ENCODE measurements at places on chromosomes 3 and 15.

DNA sequence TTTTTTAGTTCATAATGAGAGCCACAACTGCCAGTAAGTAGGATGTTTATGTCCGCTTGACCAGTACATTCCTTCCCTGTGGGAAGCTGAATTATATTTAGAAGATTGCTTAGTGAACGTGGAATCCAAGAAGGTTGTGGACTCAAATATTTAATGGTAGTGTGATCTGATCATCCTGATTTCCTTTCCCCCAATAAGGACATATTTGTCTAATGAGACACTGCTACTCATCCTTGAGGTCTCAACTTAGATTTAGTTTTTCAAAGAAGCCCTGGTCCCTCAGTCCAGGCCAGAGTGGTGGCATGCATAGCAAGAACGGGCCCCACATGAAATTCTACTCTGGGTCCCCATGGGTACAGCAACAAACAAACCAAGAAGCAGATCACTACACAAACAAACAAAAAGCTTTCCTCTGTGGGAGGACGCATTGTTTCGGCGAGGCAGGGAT is 60.8 kb downstream of the USP13 start:
- no peak for DNase-seq

DNA sequence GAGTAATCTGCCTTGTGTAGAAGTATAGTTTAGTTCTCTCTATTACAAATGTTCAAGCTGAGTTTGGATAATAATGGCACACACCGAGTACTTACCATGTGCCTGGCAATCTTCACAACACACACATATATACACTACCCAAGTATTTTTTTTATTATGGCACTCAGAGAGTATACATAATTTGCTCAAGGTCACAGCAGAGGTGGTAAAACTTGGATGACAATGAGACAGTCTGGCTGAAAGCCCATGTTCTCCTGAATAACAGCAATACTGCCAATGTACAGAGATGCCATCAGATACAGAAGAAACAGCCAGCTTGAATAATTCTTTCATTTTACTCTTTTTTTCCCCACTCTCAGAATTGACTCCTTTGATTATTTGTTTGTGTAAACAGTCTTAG is 460.0 kb downstream of the CNTN6 start:
- no peak for DNase-seq

- no peak for DNase-seq
Measured at GRCh38 chr15:99571299-99571698, 5.5 kb downstream of the MEF2A start.

DNA sequence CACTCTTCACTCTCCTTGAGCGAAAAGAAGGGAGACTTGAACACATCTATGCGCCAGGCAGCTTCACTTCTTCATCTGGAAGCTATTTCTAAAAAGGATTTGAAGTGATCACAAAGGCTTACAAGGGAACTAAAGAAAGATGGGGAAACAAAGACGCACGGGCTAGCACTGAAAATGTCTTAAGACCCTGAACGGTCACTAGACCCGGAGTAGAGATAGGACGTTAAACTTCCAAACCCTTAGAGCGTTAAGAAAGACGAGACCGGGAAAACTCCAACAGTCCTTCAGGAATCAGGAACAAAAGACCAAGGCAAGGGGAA is 47.5 kb upstream of the EPHB3 start:
- DNase-seq: no peak

- no peak for DNase-seq
Measured at GRCh38 chr3:79467721-79468120, 300.1 kb downstream of the ROBO1 start.

DNA sequence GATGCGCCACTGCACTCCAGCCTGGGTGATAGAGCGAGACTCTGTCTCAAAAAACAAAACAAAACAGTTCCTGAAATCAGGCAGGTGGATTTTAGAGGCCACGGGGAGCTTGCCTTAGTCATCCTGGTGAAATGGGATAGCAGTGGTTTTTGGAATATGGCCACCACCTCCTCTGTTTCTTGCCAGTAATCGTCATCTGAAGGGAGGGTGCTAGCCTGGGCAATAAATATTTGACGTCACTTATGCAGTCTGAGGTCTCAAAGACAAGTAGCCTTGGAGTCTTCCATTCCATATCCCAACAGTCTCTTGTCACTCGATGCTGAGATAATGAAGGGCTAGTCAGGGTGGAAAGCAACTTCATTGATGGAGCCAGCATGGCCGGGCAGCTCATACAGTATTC is 55.2 kb downstream of the KCNAB1 start:
- no peak for DNase-seq

DNA sequence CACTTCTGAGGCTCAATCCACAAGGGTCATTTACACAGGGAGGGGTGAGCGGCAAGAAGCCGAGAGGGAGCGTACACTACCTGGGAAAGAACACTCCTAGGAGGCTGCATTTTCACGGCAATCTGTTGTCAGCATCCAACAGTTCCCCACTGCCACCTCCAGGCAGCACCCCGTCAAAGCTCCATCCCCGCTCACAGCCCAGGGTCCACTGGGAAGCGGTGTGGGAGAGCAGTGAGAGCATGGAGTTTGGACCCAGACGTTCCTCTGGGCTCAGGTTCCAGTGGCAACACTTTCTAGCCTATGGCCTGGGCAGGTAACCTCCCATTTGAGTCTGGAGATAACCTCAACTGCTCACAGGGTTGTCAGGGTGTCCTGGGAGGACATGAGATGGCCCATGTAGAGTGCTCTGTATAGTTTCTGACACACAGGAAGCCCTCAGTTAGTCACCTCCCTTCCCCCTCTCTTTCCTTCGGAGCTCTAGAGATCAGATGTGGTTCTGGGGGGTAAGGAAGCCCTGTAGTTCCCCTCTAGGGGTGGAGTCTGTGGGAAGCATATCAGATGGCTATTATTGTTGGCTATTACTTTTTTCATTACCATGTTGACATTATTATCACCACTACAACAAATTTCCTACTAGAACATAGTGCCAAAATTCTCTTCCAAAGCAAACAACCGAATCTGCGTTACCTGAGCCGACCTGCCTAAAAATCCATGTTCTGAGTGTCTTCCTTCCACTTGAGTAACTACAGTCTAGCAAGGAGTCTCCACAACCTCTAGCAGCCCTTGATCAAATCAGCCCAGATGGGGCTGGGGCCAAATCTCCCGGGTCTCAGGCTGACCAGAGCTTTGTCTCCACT is 29.1 kb downstream of the RUVBL1 start:
- no peak for DNase-seq

DNA sequence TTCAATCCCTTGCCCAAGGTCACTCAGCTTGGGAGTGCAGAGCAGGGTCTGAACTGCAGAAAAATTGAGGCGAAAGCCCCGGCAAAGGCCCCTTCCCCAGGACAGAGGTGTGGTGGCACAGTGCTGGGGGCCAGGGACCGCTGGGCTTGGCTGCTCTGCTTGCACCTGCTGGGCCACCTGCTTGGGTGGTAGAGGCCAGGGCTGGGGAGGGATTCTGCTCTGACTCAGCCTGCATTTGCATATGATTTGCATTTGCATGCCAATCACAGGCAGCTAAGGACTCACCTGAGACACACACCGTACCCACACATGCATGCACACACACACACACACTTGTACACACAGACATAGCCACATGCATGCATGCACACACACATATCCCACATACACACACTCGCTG is 9.9 kb downstream of the GRM2 start:
- no peak for DNase-seq

- no peak for DNase-seq
Measured at GRCh38 chr15:45224621-45225217, 27.3 kb upstream of the SLC28A2 start.

GRCh38 chr15:43218908-43219706 is 1.7 kb downstream of the EPB42 start:
- DNase-seq: no peak

GRCh38 chr3:155007729-155008128 is 72.4 kb upstream of the MME start:
- no peak for DNase-seq

- DNase-seq: peak; percentile 71
Measured at GRCh38 chr15:88249220-88249619, 7.3 kb downstream of the NTRK3 start.

- no peak for DNase-seq
Measured at GRCh38 chr3:137460944-137461343, 303.2 kb upstream of the SOX14 start.

- DNase-seq: no peak
Measured at GRCh38 chr3:98038876-98039275, 3.8 kb upstream of the GABRR3 start.

- no peak for DNase-seq
Measured at GRCh38 chr15:55586808-55587207, 1.3 kb downstream of the PYGO1 start.

DNA sequence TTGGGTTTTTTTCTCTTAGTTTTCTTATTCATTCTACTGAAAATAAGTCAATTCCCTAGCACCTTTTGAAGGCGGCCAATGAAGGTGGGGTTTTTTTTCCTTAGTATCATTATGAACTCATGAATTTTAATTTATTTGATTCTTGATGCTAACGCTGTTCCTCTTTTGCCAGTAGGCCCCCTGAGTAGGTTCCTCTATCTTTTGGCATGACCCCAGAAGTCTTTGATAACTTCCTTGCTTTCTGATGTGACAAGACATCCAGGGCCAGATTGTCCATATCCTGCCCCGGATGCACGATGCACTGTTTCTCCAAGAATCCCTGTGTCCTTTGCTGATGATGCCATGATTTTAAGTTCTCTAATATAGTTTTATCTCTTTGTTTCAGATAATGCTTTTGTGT is 20.6 kb downstream of the LRRK1 start:
- DNase-seq: no peak

DNA sequence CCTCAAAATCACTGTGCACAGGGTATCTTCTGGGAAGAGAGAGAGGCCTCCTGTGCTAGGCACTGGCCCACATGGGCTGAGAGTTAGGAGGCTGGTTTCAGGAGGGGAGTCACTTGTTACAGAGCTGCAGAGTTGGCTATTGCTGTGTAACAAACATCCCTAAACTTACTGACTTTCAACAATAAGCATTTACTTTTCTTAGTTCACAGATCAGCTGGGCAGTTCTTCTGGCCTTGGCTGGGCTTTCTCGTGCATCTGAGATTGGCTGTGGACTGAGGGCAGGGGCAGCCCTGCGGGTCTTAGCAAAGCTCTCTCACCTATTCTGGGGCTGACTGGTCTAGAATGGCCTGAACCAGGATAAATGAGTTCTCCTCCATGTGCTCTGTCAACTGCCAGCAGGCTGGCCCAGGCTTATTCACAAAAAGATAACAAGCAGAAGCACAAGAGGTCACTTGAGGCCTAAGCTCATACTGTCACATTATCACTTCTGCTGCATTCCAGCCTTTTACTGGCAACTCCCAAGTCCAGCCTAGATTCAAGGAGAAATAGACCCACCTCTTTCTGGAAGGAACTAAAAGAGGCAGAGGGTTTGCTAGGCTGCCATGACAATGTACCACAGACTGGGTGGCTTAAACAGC is 17.2 kb upstream of the RBSN start:
- DNase-seq: no peak

- no peak for DNase-seq
Measured at GRCh38 chr3:45565342-45565741, 29.2 kb upstream of the LIMD1 start.

GRCh38 chr3:152969557-152970300 is 134.8 kb downstream of the P2RY1 start:
- no peak for DNase-seq

DNA sequence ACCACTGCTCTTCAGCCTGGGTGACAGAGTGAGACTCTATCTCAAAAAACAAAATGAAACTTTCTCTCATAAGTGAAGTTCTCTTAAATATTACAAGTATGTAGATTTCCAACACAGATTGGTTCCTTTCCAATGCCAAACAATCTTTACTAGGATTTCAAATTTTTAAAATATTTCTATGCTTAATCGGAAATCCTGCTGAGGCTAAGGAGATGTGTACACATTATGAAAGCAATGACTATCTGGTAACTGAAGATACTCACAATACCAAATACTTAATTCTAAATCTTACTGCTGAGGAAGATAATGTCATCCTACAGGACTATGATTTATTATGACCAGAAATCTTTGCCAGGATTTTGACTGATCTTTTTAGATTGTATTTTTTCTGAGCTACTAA is 255.6 kb upstream of the ZNF717 start:
- DNase-seq: no peak

DNA sequence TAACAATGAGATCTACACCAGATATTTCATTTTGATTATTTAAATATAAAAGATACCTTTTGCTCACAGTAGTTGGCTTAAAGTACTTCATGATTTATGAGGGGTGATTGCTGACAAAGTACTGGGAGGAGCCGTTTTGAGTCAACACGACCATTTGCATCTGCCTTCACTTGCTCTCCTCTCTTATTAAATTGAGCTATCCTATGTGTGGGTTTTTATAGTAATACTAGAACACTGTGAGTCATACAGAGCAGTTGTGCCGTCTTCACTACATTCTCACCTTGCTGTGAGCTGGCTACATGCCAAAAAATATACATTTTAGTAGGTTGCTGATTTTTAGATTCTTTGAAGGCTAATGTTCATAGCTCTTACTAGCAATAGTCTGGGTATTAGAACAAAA is 161.2 kb downstream of the ALCAM start:
- DNase-seq: no peak

Data from ascending aorta (tissue), 2 donors.